ENCODE measurements at places on chromosomes 16 and 17. TPM values are rescaled to one million over a fixed set of nuclear protein-coding genes. Genes with fewer than 3 reads are reported as not detected.
A peak's percentile ranks its signal among the peaks of the same experiment; 100 is the strongest.

The MT3 gene
- total RNA-seq, result not detected

- peak; percentile 49 for DNase-seq
Measured at GRCh38 chr16:11913425-11914079, 2.2 kb downstream of the GSPT1 start.

GRCh38 chr16:75227361-75228142 lies 8.8 kb downstream of the CTRB1 start:
- no peak for DNase-seq

The POLR3K gene
- 5.6 TPM for total RNA-seq

- DNase-seq, result peak; percentile 77
Measured at GRCh38 chr17:47946929-47947397, 5.6 kb downstream of the PNPO start.

All from fibroblast of villous mesenchyme (primary cell).